Cardiac septum (tissue), 1 donor: ENCODE measurements at places on chromosomes 4 and X.

GRCh38 chr4:130043732-130044160 lies 947.8 kb downstream of the C4orf33 start:
- no peak for DNase-seq

DNA sequence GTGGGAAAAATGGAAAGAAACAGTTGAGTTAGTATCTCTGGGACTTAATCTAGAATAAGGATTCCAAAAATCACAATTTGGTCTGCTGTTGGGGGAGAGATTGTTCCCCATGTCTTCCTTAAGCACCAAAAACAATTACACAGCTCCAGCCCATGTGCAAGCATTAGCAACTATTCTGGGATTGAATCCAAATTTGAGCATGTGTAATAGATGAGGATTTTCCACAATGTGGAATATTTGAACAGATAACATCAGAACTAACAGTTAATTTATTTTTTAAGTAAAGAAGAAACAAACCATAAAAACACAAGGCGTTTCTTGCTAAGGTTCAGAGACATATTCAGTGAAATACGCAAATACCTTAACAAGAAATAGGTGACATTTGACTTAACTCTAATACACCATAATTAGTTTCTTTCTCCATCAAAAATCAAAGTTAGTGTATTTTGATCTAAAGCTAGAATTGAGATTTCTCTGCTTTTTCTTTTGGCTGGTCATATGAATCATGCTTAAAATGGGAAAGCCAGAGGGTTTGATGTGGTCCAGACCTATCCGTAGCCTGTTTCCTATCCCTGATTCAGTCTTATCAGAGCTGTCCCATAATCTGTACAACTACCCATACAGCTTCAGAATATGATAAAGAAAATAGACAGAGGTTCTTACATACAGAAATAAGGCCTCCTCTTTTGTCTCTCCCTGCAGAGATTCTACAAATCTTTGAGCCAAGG lies 413.4 kb downstream of the PACRGL start:
- DNase-seq: no peak

DNA sequence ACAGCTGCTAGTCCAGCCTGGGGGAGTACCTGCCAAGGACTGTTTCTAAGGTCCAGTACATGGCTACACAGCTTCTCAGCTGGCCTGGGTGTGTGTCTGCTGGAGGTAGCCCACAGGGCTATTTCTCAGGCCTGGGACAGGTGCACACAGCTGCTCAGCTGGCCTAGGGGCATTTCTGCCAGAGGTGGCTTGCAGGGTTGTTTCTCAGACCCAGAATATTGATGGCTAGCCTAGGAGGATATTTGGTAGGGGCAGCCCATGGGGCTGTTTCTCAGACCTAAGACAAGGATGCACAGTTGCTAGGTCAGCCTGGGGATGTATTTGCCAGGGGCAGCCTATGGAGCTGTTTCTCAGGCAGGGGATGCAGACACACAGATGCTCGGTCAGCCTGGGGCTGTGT lies 29.4 kb downstream of the RAB28 start:
- DNase-seq: peak; percentile 58

DNA sequence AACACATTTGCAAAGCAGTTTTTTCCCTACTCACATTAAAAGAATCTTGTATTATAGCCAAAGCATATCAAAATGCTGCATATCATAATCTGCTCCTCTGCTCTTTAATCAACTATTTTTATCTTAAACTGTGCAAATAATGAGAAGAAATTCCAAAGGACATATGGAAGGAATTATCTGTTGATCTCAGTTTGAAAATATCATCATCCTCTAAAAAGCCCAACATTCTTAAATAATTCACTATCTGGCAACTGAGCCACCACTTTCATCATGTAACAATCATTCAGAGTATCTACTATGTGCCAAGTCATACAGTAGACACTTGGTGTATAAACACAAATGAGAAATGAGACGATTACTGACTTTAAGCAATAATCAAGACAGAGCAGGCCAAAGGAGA lies 63.0 kb downstream of the PRSS12 start:
- DNase-seq: no peak

DNA sequence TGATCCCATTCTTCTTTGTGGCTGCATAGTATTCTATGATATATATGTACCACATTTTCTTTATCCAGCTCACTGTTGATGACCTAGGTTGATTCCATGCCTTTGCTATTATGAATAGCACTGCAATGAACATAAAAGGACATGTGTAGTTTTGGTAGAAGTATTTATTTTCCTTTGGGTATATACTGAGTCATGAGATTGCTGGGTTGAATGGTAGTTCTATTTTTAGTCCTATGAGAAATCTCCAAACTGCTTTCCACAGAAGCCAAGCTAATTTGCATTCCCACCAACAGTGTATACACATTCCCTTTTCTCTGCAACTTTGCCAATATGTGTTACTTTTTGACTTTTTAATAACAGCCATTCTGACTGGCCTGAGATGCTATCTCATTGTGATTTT lies 278.3 kb downstream of the PCDH18 start:
- no peak for DNase-seq

DNA sequence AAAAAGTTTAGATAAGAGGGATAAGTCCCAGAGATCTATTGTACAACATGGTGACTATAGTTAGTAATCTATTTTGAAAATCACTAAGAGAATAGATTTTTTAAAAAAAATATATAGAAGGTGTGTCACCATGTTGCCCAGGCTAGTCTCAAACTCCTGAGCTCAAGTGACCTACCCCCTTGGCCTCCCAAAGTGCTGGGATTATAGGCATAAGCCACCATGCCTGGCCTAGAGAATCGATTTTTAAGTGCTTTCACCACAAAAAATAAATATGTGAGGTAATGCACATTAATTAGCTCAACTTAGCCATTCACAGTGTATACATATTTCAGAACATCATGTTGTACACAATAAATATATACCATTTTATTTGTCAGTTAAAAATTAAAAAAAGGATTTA lies 56.7 kb upstream of the TBC1D9 start:
- DNase-seq: no peak

GRCh38 chr4:155602351-155603140 lies 64.1 kb upstream of the GUCY1A1 start:
- no peak for DNase-seq

- DNase-seq: no peak
Measured at GRCh38 chrX:120419463-120419862, 49.6 kb downstream of the LAMP2 start.

DNA sequence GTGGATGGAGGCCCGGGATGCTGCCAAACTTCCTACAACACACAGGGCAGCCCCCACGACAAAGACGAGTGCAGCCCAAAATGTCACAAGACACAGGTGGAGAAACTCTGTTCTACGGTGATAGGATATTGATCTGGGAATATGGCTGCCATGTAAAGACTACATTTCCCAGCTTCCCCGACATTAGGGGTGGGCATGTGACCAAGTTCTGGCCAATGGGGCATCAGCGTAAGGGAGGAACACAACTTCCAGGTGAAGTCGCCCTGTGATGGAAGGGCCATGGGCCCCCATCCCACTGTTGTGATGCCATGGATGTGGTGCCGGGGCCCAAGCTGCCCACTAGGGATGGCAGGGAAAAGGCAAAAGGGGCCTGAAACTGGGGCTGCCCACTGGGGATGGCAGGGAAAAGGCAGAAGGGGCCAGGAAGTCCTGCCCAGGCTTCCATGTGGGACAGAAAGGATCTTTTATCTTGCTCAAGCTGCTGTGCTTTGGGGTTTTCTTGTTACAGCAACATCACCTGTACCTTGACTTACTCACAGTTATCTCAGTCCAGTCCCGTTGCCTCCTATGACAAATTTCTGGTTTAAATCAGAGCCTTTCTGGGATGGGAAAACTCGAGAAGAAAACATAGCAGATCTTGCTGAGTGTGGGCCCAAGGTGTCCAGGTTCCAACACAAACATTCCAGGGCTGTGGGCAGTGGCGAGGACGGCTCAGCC lies 9.7 kb upstream of the ADRA2C start:
- no peak for DNase-seq

DNA sequence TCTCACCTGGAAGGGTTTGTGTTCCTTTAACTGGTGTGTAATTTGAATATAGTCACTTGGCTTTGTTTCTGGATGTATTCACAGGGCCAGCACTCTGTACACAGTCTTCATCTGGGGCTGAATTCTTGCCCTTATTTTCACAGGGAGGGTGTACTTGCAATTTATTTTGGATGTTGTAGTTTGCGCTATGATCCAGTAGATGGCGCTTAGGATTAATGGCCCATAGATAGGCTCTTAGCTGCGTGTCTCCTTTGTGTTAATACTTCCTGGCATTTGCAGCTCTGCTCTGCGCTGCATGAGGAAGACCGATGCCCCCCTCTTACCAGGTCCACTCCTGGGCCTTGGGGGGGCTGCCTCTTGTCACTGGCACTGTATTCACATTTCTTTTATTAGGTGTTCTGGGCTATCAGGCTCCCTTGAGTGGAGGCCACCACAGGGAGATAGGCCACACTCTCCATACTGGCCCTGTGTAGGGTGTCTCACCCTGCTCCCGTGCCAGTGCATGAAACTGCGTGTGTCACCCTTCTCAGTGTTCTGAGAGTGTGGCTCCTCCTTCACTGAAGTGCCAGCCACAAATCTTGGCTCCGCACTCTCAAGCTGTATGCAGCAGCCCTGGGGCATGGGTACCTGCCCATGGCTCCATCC lies 562.2 kb downstream of the ZIC3 start:
- no peak for DNase-seq

DNA sequence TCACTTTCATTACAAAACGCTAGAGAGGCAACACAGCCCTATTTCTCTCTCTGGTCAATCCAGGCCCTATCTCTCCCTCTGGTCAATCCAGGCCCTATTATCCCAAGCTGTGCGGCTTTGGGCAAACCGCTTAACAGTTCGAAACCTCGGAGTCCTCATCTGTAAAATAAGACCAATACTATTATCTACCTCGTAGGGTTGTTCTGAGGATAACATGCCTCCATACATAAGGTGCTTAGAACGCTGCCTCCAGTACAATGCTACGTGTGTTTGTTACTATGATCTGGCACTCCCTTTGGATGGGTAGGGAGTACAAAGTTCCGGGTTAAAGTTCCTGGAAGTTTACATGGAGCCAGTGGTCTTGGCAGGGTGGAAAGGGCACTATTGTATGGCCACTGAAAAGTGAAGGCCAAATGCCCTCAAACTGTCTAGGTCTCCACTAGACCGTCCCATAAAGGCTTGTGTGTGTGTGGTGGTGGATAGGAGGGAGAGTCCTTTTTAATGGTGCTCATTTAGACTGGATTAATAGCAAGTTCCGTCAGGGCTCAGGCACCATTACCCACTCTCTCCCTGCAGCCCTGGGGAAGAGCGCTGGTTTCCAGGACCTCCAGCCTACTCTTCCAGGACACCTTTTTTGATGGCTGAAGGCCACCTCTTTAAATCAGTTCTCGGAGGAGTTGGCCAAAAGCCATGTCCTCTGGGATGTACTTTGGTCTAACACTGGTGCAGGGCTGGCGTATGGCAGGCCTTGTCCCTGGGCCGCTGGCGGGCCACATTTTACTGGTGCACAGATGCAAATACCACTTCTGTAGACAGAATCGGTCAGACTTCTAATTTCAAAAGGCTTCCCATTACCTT lies 75.6 kb upstream of the BCOR start:
- no peak for DNase-seq

- no peak for DNase-seq
Measured at GRCh38 chr4:95833711-95834194, 6.1 kb upstream of the PDHA2 start.

- DNase-seq: no peak
Measured at GRCh38 chr4:173211222-173211621, 42.6 kb downstream of the GALNT7 start.

DNA sequence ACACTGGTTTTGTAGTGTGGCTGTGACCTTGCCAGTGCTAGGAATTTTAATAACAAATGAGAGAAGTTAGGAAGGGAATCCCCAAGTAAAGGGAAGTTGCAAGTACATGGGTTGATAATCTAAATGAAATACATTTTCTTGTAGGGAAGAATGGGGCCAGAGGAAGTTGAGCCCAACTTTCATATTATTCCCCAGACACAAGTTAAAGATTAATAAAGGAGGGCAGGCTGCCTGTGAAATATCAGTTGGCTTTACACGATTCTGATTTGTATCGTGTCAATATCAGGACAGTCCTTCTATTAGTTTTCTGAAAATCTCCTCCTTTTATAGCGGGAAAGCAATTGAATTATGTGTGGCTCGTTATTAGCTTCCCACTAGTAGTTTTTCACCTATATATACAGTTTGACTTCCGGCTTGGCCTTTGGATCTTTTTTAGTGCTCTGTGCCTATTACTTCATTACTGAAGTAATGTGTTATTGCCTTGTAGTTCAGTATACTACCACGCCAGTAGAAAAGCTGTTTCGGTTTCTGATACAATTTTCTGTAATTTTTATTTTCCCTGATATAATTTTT lies 1.7 kb downstream of the PDLIM5 start:
- DNase-seq: no peak

- no peak for DNase-seq
Measured at GRCh38 chr4:118836301-118837120, 585 bp upstream of the SEC24D start.

DNA sequence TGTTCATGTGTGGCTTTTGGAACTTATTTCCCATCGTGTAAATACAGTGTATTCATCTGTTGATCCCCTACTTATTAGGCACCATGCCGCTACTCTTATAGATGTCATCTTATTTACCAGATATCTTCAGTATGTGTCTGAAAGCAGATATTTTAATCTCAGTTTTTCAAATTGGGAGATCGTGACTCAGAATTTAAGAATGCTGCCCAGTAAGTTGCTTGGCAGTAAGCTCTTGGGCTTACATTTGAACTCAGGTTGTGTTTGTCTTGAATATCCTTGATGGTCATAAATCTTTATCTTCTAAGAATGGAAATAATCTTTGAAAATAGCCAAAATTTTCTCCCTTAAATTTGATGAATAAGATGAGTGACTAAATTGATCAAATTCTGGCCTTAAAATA lies 45.9 kb upstream of the RPA4 start:
- DNase-seq: no peak

DNA sequence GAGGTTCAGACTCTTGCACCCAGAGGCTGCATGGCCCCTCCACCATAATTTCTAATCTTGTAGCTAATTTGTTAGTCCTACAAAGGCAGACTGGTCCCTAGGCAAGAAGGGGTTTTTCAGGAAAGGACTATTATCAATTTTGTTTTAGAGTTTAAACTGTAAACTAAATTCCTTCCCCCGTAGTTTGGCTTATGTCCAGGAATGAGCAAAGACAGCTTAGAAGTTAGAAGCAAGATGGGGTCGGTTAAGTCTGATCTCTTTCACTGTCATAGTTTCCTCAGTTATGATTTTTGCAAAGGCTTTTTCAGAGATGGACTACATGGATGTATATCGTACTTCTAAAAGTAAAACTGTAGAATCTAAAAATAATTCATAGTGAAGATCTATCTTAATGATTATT lies 258.1 kb upstream of the IL1RAPL1 start:
- DNase-seq: no peak

DNA sequence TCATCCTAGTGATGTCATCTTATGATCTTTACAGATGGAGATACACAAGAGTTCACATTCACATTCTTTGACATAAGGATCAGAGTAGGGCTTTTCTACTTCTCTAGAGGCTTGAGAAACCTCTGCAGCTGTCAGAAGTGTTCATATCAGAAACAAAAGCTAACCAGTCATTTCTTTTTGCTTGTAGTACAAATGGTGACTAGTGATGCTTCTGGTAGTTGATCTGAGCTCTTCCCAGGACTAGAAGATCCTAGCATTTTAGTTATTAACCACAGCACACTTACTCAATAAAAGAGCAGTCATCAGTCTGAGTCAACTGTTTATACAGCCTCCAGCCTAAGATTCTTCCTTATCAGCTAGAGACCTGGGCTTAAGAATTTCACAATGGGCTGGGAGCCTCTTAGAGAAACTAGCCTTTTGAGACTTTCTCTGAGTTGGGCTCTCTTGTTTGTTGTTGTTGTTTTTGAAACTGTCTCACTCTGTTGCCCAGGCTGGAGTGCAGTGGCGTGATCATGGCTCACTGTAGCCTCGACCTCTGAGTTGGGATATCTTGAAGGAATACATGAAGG lies 84.1 kb downstream of the TMEM164 start:
- DNase-seq: no peak
